ENCODE measurements at places on chromosomes 6 and 20. TPM values are rescaled to one million over a fixed set of nuclear protein-coding genes. Genes with fewer than 3 reads are reported as not detected.

- no peak for DNase-seq
- H3K4me1 ChIP-seq = no peaks in the 10 kb centered on the region
- no peak overlapping the region for H3K4me3 ChIP-seq
Observed at GRCh38 chr6:131227158-131227543, 91.9 kb downstream of the AKAP7 start.

DNA sequence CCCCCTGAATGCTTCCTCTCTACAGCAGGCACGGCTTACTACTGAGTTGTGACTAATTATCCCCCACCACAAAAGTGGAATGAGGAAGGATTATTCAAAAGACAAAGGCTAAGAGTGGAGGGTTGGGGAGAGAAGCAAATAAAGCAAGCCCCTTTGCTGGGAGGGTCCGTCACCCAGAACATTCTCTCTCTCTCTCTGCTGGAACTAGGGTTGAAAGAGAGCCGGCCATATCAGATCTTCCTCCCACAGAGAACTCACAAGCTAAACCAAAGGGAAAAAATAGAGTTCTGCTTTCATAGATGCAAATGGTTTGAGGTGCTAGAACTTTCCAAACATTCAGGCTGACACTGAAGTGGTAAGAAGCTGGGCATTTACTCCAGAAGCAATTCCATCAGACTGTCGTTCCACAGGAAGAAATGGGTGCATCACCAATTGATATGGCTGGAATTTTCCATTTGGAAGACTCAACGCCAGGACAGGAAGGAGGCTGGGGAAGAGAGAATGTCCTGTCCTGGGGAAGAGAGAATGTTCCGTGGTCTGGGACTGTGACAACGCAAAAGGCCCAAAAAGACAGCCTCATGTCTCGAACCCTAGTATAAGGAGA lies 7.9 kb downstream of the ZMYND8 start:
- H3K36me3 ChIP-seq = no peaks in the 10 kb centered on the region
- H3K4me1 ChIP-seq = peaks cover 69% of the 10 kb centered on the region
- no peak overlapping the region for H3K4me3 ChIP-seq
- H3K27ac ChIP-seq = peak overlapping the region; percentile 99
- DNase-seq = no peak

GRCh38 chr6:168413018-168413720 lies 27.8 kb upstream of the SMOC2 start:
- no peak for DNase-seq
- H3K4me3 ChIP-seq = no peak overlapping the region
- H3K4me1 ChIP-seq = peaks cover 9% of the 10 kb centered on the region
- peaks cover 4% of the 10 kb centered on the region for H3K27me3 ChIP-seq

- no peaks in the 10 kb centered on the region for H3K27me3 ChIP-seq
- DNase-seq = no peak
- no peaks in the 10 kb centered on the region for H3K4me1 ChIP-seq
- H3K27ac ChIP-seq = no peak overlapping the region
- no peak overlapping the region for H3K4me3 ChIP-seq
Observed at GRCh38 chr6:158488065-158488464, 71.8 kb upstream of the TMEM181 start.

DNA sequence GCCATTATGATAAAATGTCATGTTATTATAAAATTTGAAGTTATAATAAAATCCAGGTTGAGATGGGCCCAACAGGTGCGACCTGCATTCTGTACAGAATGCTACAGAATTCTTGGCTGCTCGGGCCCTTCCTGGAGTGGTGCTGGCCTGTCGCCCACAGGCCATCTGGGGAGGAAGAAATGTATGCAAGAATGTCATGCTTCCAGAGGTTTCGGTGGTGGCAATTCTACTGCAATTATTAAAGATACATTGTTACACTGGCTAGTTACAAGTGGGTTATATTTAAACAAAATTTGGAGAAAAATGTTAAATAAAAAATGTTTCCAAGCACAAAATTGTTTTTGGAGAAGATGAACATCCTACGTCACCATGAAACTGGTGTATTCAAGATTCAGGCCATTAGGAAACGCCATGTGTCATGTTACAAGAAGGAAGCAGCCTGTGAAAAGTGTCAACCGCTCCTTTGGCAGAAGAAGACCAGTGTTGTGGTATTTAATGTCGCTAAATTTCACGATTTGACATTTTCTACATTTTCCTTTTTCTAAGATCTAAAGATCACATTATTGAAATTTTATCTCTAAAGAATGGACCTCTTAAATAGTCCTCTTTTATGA lies 7.1 kb downstream of the RAMACL start:
- H3K4me3 ChIP-seq = no peak overlapping the region
- H3K36me3 ChIP-seq = no peaks in the 10 kb centered on the region
- H3K27ac ChIP-seq = no peak overlapping the region
- peaks cover 33% of the 10 kb centered on the region for H3K4me1 ChIP-seq
- no peaks in the 10 kb centered on the region for H3K27me3 ChIP-seq

GRCh38 chr6:155013457-155013876 lies 18.4 kb downstream of the TIAM2 start:
- no peaks in the 10 kb centered on the region for H3K27me3 ChIP-seq
- peaks cover 6% of the 10 kb centered on the region for H3K4me1 ChIP-seq
- no peak overlapping the region for H3K4me3 ChIP-seq
- H3K27ac ChIP-seq = no peak overlapping the region

DNA sequence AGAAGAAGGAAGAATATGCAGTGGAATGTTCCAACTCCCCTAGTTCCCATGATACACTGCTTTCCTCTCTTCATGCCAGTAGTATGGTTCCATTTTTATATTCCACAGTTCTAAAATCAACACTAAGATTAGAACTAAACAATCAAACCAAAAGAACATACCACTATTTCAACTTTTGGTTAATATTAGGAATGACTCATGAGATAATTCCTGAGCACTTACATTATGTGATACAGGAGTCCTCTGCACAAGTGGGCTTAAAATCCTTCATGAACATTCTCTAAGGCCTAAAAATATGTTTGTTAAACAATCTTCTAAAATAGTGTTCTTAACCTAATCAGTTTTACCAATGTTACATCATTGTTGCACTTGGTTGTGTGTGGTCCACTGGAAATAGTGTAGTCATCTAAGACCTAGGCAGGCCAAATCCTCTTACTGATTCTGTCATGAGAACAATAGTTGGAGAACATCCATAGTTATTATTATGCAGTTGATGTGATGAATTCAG lies 30.3 kb upstream of the RCAN2 start:
- no peaks in the 10 kb centered on the region for H3K27me3 ChIP-seq
- H3K4me3 ChIP-seq = no peak overlapping the region
- no peaks in the 10 kb centered on the region for H3K36me3 ChIP-seq
- DNase-seq = no peak
- H3K4me1 ChIP-seq = peaks cover 6% of the 10 kb centered on the region
- H3K27ac ChIP-seq = peak overlapping the region; percentile 74

DNA sequence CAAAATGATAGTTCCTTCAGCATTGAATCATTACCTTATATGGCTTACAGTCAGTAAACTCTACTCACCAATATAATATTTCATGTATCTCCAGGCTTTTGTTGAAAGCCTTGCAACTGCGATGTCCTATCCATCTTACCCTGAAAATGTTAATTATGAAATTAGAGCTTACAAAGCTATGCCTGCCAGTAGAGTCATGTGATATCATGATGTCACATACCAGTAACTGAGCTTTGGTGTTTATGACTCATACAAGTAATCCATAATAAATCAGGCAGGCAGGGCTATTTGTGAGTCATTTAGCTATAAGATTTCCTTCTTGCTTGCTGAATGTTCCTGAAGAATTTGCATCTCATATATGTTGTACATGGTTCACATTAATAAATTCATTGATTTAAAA lies 44.9 kb upstream of the FAM83B start:
- no peak overlapping the region for H3K27ac ChIP-seq
- DNase-seq = no peak
- no peaks in the 10 kb centered on the region for H3K4me1 ChIP-seq
- no peaks in the 10 kb centered on the region for H3K36me3 ChIP-seq

GRCh38 chr20:44068316-44069201 lies 118.4 kb downstream of the JPH2 start:
- H3K4me1 ChIP-seq = no peaks in the 10 kb centered on the region
- DNase-seq = no peak
- H3K4me3 ChIP-seq = no peak overlapping the region
- no peaks in the 10 kb centered on the region for H3K27me3 ChIP-seq

The RUNX2 gene
- polyA plus RNA-seq = 1.6 TPM

The KIAA0408 gene
- polyA plus RNA-seq = 0.38 TPM

The MOCS1 gene
- polyA plus RNA-seq = 17.4 TPM

The HTR1E gene
- polyA plus RNA-seq = not detected

The HLA-A gene
- 1,261 TPM for polyA plus RNA-seq

The KIF25 gene
- 0.95 TPM for polyA plus RNA-seq

The EFCAB8 gene
- not detected for polyA plus RNA-seq
